Neuronal stem cell (in vitro differentiated cells): ENCODE measurements at places on chromosomes 6 and 20.

DNA sequence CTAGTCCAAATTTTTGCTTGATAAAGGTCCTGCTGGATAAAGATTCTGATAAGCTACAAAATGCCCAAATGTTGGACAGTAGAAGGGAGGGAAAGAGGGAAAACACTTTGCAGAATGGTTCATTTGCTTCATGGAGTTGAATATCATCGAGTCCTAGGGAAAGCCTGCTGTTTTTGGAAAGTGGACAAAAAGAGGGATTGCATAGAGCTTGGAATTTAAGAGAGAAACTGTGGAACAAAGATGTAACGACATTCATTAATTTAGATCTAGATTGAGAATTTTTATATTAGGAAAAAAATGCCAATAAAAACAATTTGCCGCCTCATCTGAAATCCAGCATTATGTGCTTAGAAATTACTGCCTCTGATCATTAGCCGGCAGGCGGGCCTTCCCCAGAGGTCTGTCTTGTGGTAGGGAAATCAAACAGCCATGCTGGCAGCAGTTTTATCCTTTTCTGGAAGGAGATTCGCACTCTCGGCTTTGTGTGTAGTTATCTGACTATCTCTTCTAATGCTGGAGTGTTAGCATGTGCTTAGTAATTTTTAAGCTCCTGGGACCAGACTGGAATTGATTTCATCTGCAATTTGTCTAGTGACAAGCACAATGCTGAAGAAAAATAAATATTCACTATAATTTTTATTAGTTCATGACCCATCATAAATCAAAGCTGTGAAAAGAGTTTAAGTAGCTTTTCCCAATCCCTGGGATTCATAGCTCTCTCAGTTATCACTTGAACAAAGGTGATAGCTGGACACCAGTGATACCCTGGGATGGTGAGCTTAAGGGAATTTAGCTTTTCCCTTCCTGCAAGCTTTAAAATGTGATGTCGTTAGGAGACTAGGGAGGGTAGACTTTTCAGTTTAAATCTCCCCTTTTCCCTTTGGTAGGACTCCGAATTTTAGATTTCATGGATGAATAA is 329.5 kb downstream of the PRL start:
- peaks cover 13% of the 10 kb centered on the region for H3K4me1 ChIP-seq
- H3K27ac ChIP-seq: no peak overlapping the region
- H3K4me3 ChIP-seq: no peak overlapping the region
- no peak for DNase-seq
- no peaks in the 10 kb centered on the region for H3K27me3 ChIP-seq
- H3K36me3 ChIP-seq: no peaks in the 10 kb centered on the region

DNA sequence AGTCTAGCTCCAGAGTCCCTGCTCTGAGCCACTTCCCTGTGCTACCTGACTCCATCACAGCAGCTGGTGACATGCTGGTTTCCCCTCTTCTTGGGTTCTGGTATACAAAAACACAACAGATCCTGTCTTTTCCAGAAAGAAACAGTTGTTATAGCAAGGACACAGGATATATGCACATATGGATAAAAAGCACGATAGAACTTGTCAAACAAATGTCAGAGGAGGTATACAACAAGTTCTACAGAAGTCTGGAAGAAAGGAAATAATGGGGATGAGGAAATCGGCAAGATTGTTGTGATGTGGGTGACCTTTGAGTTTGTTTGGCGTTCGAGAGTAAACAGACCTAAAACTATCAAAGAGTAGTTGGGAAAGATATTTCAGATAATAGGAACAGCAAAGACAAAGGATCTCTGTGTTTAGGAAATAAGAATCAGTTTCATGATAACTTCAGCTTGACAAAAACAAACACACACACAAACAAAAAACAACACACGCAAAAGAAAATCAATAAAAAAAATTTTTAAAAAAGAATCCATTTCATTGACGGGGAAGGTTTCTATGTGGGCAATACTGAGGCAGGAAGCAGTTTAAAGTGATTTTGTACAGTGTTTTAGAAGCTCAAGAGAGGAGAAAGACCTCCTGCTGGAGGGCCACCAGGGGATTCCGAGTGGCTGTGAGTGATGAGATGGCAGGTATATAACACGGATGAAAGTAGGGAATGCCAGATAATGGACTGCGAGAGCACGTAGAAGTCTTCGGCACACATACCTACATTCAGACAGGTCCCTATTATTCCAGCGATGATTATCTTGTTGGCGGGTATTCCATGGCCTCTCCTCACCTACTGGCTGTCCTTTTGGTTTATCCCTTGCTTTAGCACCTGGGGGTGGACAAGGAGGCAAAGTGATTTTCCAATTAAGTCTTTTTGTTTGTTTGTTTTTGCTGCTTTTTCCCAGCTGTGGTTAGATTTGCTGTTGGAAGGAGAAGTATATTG is 174.9 kb downstream of the HS3ST5 start:
- H3K4me3 ChIP-seq: no peak overlapping the region
- no peaks in the 10 kb centered on the region for H3K27me3 ChIP-seq
- no peak for DNase-seq

GRCh38 chr6:163941624-163941976 is 527.1 kb downstream of the QKI start:
- H3K4me3 ChIP-seq: peak overlapping the region; percentile 9
- H3K4me1 ChIP-seq: peaks cover 55% of the 10 kb centered on the region
- H3K36me3 ChIP-seq: no peaks in the 10 kb centered on the region
- no peaks in the 10 kb centered on the region for H3K27me3 ChIP-seq
- no peak for DNase-seq

DNA sequence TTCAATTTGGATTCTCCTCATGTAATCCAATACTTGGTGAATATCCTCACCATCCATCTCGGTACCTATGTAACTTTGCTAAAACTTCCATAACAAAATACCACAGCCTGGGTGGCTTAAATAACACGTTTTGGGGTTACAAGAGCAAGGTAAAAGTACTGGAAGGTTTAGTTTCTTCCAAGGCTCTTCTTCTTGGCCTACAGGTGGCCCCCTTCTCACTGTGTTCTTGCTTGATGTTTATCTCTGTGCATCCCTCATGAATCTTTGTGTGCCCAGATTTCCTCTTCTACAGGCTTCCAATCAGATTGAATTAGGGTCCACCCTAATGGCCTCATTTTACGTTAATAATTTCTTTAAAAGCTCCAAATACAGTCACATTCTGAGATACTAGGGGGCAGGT is 163.3 kb upstream of the HCRTR2 start:
- H3K27ac ChIP-seq: no peak overlapping the region
- no peaks in the 10 kb centered on the region for H3K36me3 ChIP-seq
- DNase-seq: no peak
- no peak overlapping the region for H3K4me3 ChIP-seq
- H3K4me1 ChIP-seq: peaks cover 2% of the 10 kb centered on the region

DNA sequence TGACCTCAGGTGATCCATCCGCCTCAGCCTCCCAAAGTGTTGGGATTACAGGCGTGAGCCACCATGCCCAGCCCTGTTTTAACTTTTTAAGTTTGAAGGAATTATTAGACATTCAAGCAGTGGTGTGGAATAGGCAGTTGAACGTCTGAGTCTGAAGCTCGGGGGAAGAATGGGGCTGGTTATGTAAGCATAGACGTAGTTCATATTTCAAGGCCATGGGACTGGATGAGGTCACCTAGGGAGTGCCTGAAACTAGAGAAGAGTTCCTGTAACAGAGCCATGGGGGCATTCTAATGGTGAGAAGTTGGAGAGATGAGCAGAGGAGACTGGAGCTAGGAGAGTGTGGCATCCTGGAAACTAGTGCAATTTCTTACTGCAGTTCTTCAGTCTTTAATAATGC is 6.4 kb downstream of the CDKAL1 start:
- H3K4me1 ChIP-seq: peaks cover 7% of the 10 kb centered on the region
- no peak overlapping the region for H3K27ac ChIP-seq
- H3K36me3 ChIP-seq: peaks cover 50% of the 10 kb centered on the region
- H3K27me3 ChIP-seq: no peaks in the 10 kb centered on the region

DNA sequence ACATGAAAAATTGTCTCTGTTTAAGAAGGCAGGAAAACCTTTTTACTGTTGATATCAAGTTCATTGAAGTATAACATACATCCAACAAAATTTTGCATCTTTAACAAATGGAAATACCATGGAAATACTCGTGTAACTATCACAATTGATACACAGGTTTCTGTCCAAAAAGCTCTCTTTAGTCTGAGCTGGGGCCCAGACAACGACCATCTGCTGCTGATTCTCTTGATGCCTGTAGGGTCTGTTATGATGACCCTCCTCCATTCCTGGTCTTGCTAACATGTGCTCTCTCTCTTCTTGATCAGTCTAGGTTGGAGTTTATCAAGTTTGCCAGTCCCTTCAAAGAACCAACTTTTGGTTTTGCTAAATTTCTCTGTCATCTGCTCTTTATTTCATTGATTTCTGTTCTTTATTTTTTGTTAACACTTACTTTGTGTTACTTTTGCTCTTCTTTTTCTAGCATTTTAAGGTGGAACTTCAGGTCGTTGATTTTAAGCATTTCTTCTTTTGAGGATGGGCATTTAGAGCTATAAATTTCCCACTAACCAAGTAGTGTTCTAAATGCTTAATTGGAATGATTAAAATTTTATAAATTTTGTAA is 116.8 kb downstream of the PSMB1 start:
- DNase-seq: no peak
- no peak overlapping the region for H3K4me3 ChIP-seq
- peaks cover 37% of the 10 kb centered on the region for H3K4me1 ChIP-seq
- H3K27me3 ChIP-seq: no peaks in the 10 kb centered on the region
- no peaks in the 10 kb centered on the region for H3K36me3 ChIP-seq
- H3K27ac ChIP-seq: no peak overlapping the region

DNA sequence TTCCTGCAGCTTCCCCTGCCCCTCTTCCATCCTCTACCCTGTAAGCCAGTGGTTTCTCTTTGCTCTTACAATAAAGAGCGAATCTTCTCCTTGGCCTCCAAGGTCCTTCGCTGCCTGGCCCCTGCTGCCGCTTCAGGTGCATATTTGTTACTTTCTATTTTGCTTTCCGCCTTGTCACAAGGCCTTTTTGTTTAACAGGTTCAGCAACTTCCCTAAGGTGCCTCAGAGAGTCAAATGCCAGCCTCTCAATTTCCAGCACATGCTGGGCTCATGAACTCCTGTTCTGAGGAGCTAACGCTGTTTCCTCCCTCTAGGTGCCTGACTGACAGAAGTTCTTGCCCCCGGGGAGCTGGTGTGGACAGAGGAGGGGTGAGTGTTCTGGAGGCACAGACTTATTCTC is 42.4 kb upstream of the EPB41L1 start:
- no peaks in the 10 kb centered on the region for H3K27me3 ChIP-seq
- no peak overlapping the region for H3K4me3 ChIP-seq
- DNase-seq: no peak
- no peak overlapping the region for H3K27ac ChIP-seq
- no peaks in the 10 kb centered on the region for H3K4me1 ChIP-seq

DNA sequence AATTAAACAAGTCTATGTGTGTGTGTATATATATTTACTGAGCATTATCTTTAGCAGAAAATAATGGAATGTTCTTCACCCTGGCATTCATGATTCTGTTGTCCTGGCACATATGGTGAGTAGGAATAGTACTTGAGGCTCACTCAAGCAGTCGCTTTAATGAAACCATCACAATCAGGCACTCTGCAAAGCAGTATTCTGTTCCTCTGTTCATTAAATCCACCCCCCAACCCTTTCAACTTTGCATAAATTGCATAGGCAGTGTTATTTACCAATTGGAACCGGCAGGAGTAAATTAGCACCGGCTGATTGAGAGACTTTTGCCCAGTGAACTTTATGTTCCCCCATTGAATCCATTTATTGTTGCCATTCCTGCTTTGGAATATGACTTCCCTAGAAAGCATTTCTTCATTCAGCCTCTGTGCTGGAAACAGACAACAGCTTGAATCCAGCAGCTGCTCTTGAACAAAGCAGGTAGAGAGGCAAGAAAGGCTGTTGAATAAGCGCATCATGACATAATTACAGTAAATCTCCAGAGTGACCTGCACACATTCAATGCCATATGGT is 268.0 kb upstream of the RNF217 start:
- H3K4me3 ChIP-seq: no peak overlapping the region
- H3K4me1 ChIP-seq: no peaks in the 10 kb centered on the region
- H3K27ac ChIP-seq: no peak overlapping the region

DNA sequence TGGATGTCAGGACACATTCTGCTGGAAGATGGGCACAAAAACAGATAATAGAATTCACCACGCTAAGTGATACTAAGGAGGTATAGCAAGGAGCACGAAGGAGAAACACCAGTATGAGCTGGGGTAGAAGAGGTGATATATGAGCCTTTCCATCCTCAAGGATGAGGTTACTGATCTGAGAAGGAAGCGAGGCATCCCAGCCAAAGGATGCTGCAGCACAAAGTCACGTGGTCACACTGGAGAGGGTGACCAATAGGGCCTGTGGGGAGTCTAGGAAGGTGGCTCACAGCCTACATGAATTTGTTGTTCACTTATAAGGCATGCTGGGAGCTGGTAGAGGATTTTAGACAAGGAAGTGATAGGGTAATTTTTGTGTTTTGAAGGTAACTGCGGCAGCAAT is 1.4 kb downstream of the GINS1 start:
- no peaks in the 10 kb centered on the region for H3K27me3 ChIP-seq
- H3K27ac ChIP-seq: no peak overlapping the region
- H3K36me3 ChIP-seq: peaks cover 46% of the 10 kb centered on the region
- no peak overlapping the region for H3K4me3 ChIP-seq
- H3K4me1 ChIP-seq: peaks cover 5% of the 10 kb centered on the region

DNA sequence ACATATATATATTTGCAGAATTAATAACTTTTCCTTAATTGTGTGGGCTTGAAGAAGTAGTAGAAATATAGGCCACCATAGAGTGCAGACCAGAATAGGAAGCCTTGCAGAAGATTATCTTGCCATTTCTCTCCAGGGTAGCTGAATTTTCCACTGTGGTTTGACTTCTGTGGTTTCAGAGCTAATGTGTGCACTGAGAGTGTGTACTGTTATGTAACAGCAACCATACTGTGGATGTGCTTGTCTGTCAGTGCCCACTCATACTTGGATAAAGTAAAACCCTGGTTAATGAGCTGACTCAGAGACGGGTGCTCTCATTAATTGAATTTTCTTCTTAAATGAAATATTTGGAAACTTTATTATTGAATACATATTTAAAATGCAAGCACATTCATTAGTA is 57.2 kb downstream of the CEP43 start:
- no peak for DNase-seq
- no peaks in the 10 kb centered on the region for H3K27me3 ChIP-seq
- no peaks in the 10 kb centered on the region for H3K36me3 ChIP-seq

DNA sequence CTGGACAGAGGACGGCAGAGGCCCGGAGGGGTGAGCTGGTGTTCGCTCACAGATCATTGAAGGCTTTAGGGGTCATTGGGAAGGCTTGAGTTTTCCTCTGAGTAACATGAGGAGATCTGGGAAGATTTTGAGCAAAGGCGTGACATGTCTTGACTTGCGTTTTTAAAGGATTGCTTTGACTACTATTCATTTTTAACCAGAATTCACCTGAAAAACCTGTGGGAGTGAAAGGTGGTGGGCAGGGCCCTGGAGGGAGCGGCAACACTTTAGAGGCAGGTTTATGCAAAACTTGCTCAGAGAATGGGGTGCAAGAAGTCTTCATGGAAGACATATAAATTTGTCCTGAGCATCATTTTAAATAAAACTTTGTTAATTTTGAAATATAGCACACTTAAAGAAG is 72.2 kb upstream of the EEF1E1 start:
- no peak overlapping the region for H3K4me3 ChIP-seq
- DNase-seq: no peak
- no peak overlapping the region for H3K27ac ChIP-seq
- peaks cover 4% of the 10 kb centered on the region for H3K4me1 ChIP-seq

- H3K4me1 ChIP-seq: peaks cover 23% of the 10 kb centered on the region
- peak; percentile 96 for DNase-seq
- peak within 1 kb of the TSS; percentile 82 for H3K4me3 ChIP-seq
- H3K27me3 ChIP-seq: no peaks in the 10 kb centered on the region
- H3K27ac ChIP-seq: peak within 1 kb of the TSS; percentile 87
Measured at GRCh38 chr6:131950767-131951575, at the start of gene CCN2. TSS of gene CCN2 (minus strand) at chr6:131951372. CDS start at chr6:131951172, 200 bp downstream.

GRCh38 chr6:168333491-168333890 is 13.9 kb upstream of the DACT2 start:
- DNase-seq: no peak
- H3K4me1 ChIP-seq: peaks cover 4% of the 10 kb centered on the region
- H3K36me3 ChIP-seq: no peaks in the 10 kb centered on the region
